Activated CD4-positive, alpha-beta T cell treated with anti-CD3 and anti-CD28 coated beads for 1 hour (primary cell): ENCODE measurements at places on chromosomes 3 and 15.
A peak's percentile ranks its signal among the peaks of the same experiment; 100 is the strongest.

DNA sequence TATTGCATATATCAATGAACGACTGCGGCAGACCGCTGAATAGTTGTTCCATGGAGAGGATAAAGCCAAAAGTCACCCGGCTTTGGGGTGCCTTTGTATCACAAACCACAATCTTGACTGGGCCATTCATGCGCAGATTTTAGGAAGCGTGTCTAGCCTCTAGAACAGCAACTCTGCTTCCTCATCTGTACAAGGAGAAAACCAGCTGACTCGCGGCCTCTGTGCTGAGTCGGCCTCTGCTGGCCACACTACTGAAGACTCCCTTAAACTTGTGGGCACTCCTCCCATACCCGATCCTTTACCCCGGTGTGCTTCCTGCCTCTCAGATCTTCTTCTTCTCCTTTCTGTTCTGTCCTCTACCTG lies 872 bp downstream of the DLEC1 start:
- DNase-seq: peak; percentile 38

DNA sequence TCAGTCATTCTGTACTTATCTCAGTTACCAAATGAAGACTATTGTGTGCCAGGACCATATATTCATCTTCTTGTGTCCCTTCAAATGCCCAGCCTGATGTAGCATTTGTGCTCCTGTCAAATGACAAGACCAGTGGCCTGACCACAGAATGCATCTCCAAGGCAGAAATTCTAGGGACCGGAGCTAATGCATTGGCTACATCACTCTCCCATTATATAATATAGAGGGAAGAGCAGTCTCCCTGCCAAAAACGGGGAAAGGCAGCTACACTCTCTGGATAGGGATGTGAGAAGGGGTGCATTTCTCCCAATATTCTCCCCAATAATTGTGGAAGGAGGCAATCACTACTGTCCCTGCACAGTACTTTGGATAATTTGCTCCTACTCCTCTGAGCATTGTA lies 312.0 kb downstream of the EPHB1 start:
- no peak for DNase-seq

DNA sequence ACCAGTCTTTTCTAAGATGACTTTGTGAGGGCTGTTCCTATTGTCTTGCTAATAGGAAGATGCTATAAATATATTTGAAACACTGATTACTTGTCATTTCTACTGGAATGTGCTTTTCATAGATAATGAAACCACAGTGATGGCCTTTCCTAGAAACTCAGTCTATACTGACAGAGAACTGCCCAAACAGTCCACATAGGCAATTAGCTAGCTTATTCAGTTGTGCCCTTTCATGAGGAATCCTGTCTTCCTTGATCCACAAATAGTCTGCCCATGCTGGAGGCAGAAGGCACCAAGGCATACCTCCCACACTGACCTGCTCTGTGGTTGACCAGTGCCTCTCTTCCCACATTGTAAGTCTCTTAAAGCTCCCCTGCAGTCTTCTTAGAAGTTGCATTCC lies 135.9 kb downstream of the CMSS1 start:
- no peak for DNase-seq

- DNase-seq: no peak
These were observed 17.8 kb upstream of the HDGFL3 start for GRCh38 chr15:83225449-83225848.

- DNase-seq: no peak
These were observed 66.1 kb downstream of the CHSY1 start for GRCh38 chr15:101185770-101186169.

GRCh38 chr3:194439881-194440550 lies 41.0 kb upstream of the GP5 start:
- no peak for DNase-seq

DNA sequence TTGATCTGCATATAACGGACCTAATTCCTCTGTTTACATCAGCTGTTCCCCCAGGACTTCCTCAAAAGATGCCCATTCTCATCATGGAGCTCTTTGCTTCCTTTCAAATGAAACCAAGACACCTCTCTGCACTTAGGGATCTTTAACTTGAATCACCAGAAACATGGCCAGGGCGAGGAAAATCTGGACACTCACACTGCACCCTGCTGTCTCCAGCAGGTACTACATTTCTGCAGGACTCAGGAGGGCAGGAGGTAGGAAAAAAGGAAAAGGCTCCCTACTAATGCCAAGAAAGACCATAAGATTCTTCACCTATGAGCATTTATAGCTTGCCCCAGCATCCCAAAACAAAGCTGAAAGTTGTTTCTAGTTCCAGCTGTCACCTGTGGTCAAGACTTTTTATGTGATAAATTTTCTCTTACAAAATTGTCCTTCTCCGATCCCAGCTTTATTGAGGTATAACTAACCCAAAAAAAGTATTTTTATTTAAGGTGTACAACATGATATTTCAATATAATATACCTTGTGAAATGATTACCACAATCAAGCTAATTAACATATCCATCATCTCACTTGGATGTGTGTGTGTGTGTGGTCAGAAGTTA lies 87.3 kb upstream of the C15orf61 start:
- no peak for DNase-seq

DNA sequence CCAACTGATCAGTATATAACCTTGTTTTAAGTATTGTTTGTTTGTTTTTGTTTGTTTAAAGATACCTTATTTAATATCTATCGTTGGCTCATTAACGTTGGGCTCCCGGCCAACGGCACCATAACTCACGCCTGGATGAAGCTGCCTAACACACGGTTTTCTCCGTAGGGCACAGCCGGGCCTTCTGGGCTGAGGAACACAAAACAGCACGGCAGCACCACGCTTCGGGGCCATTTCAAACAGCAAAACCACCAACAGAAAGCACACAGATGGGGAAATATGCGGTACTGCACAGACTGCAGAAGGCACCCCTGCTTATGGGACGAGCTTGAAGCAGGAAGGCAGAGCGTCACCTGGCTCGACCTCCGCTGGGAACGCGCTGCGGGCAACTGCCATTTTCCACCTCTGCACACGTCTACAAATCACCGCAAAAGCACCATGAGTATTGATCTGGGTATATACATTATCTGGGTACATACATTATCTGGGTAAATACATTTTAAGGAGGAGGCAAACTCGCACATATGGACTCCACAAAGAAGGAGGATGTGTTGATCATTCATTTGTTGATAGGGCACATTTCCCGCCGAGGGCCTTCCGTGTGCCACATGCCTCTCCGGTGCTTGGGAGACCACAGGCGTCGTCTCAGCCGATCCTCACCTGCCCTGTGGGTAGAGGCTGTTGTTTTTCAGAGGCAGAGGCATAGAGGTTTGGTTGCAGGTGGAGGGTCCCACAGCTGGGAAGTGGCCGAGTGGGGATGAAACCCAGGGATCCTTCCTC lies 123.7 kb upstream of the ATP2B2 start:
- no peak for DNase-seq

DNA sequence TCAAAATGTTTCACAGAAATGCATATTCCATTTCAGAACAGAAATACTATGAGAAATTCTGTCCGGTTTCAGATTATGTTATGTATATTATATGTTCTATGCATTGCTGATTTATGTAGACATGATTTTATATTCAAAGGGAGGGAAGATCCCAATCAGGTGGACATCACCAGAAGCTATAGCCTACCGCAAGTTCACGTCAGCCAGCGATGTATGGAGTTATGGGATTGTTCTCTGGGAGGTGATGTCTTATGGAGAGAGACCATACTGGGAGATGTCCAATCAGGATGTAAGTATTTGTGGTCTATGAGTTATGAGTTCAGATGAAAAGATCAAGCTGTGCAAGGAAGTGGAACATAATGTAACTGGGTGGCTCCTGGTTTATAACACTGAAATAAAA lies 341.7 kb downstream of the EPHA3 start:
- no peak for DNase-seq

GRCh38 chr3:18097989-18098388 lies 327.1 kb downstream of the SATB1 start:
- no peak for DNase-seq

GRCh38 chr3:121835465-121835801 lies 424 bp downstream of the EAF2 start:
- no peak for DNase-seq

GRCh38 chr3:143720381-143720780 lies 127.9 kb downstream of the SLC9A9 start:
- no peak for DNase-seq

- DNase-seq: no peak
These were observed 25.9 kb upstream of the SPRED1 start for GRCh38 chr15:38226608-38227266.

DNA sequence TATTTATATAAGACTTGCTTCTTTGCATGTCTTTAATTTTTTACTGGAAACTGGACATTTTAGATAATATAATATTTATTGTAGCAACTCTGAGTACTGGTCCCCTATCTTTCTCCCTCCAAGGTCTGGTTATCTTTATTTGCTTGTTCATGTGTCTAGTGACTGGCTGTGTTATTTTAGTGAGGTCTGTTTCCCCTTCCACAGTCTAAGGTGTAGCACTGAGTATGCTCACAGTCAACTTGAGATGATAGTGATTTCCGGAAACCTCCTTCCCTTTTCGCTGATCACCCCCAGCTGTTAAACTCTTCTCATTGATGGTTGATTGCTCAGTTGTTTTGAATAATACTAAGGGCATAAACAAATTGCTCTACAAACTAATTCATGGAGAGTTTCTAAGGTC lies 37.0 kb downstream of the PCNP start:
- DNase-seq: no peak

GRCh38 chr15:84142888-84143337 lies 92.7 kb upstream of the GOLGA6L4 start:
- peak; percentile 53 for DNase-seq

DNA sequence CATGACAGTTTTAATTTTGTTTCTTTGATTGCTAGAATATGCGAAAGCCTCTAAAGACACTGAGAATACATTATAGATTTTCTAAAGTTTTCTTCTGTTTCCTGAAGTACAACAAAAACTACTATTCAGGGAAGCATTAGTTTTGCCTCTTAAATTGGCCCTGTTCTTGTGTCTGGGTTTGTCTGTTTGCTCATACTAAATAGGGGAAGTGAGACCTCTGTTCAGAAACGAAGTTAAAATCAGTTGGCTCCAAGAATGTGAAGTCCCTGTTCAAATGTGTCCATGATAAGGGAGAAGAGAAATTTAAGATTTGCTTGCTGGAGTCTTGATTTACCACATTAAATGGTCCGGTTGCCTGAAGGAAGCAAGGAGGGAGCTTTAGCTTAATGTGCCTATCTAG lies 327.3 kb upstream of the GBE1 start:
- no peak for DNase-seq

- no peak for DNase-seq
These were observed 211.9 kb upstream of the GOLGA6L4 start for GRCh38 chr15:84023636-84024035.

DNA sequence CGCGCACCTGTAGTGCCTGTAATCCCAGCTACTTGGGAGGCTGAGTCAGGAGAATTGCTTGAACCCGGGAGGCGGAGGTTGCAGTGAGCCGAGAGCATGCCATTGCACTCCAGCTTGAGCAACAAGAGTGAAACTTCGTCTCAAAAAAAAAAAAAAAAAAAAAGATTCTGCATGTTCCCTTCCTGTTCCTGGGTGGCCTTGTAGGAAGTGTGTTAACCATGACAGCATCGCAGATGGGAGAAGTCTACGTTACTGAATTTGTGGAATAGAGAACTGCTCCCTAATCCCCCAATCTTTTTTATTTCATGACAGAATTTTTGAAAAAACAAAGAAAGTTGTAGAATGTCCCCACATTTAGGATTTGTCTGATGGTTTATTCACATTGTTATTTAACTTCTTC lies 45.4 kb downstream of the FOXL2 start:
- DNase-seq: no peak

DNA sequence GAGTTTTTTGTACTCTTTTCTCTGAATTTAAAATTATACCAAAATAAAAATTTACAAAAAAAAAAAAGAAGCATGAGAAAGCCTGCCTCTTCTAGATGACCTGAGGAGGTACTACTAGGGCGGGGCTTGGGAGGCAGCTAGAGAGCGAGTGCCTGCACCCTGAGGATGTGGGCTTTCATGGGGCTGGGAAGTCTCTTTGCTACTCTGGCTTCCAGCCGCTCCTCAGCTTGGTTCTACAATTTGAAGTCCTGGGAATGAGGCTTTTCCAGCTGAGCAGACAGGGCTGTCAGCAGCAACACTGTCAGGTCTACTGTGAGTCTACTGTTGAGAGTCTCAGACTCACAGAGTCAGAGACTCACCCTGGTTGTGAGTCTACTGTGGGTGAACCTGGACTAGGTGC lies 8.2 kb upstream of the PSTPIP1 start:
- DNase-seq: no peak

DNA sequence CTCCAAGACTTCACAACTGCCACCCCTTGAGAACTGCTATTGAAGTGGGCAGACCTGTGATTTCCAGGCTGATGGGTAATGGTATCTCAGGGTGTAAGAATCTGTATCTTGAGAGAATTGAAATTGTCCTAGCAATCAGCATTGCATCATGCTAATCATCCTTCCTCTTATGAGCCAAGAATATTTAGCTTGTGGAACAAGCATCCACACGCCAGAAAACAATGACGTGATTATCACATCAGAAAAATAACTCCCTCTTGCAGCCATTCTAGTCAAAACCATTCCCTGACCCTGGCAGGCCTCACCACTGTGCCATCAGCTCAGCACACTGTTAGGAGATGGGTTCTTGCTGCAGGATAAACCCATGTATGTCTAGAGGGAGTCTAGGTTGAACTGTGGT lies 6.7 kb downstream of the BCL2L10 start:
- DNase-seq: no peak

- DNase-seq: no peak
These were observed 389 bp upstream of the CCNB2 start for GRCh38 chr15:59104602-59104911.

DNA sequence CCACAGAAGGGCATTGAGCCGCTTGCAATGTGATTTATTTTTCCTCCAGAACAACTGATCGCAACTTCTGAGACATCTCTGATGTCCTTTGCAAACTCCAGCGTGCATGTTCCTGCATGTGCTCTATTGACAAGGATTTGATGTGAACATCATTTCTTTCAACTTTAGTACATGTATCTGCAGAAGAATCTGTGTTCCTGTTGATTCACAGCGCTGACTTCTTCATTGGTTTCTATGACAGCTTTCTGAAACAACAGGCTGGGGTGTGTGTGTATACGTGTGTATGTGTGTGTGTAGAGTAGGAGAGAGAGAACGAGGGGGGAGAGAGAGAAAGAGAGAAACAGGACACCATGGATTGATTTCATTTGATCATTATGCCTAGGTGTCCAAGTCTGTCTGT lies 56.7 kb upstream of the CMTM8 start:
- DNase-seq: no peak

DNA sequence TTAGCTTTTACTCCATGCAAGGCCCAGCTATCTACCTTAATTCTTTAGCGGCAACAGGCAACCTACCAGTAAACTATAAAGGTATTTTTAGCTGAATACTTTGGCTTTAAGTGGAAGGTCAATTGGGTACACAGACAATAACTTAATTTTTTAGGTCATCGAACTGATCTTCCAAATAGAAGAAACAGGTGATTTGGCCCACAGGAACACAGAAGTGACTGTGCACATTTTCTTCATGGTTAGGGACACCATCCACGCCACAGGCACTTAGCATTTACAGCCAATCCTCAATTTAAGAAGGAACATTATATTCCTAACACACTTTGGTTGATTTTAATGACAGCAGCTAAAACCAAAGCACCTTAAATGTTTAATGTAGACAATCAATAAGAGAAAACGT lies 1.9 kb downstream of the ARPP19 start:
- DNase-seq: no peak
